GOT3 (cell line): ENCODE measurements at places on chromosomes 7 and 10.

DNA sequence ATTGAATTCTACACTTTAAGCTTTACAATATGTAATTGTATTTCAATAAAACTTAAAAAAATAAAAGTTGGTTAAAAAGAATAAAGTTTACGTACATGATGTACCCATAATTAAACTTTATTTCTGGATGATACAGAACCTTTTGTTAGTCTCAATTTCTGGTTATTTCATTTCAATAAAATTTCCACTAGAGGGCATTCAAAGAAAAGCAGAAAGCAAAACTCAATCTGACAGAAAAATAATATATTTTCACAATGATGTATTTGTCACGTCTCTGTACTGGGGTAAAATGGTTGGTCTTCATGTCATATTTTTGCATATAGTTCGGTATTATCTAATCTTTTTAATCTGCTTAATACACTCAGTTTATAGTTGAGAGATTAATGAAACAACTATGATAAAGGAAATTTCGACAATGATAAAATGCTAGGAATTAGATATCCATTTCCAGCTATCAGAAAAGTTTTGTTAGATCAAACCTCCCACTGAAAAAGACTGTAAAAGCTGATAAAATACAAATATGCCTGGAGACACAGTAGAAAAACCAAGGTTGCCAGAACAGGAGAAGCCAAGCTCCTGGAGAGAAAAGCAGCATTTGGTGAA is 27.4 kb downstream of the ASZ1 start:
- no peak for DNase-seq

- DNase-seq, result no peak
Observed at GRCh38 chr7:139351027-139351426, 8.7 kb upstream of the LUC7L2 start.

- no peak for DNase-seq
Observed at GRCh38 chr7:11609096-11609670, 222.8 kb downstream of the THSD7A start.

DNA sequence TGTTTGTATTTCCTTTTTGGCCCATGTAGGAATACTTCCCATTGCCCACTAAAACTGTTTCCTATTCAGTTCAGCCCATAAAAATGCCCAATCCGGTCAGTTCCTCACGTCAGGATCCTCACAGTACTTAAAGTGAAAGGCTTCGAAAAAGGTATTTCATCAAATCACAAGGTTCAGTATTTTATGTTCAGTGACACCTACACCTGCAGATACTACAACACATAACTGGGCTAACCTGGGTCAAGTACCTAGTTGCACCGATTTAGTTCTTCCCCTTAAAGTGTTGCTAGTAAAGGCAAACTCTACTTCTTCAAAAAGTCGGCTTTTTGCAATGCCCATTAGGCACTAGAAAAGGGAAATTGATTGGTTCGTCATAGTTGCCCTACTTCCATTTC is 1.1 kb downstream of the SNX13 start:
- DNase-seq, result no peak

DNA sequence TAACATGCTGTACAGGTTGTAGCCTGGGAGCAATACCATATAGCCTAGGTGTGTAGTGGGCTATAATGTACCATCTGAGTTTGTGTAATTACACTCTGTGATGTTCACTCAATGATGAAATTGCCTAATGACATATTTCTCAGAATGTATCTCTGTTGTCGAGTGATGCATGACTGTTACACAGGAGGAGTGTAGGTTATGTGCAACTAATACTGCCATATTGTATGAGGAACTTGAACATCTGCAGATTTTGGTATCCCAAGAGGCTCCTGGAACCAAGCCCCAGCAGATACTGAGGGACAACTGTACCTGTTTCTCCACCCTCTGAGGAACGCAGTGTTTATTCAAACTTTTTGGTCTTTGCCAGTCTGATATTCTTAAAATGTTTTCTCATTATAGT is 38.6 kb downstream of the NACAD start:
- no peak for DNase-seq

DNA sequence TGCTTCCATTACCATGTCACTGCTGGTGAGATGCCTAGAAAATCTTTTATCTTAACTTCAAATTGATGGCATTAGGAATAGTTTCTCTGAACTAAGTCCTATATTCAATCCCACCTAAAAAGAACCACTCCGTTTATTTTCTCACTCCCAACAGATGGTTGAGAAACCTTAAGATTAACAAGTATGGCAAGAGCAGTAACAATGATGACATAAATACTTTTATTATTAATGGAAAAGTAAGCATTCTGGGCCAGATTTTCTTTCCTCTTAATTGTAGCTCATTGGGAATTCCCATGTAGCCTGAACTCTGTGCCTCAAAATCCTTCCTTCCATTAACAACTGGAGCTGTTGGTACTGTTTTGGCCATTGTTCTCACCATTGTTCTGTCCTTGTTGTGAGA is 21.1 kb upstream of the FAM13C start:
- no peak for DNase-seq

DNA sequence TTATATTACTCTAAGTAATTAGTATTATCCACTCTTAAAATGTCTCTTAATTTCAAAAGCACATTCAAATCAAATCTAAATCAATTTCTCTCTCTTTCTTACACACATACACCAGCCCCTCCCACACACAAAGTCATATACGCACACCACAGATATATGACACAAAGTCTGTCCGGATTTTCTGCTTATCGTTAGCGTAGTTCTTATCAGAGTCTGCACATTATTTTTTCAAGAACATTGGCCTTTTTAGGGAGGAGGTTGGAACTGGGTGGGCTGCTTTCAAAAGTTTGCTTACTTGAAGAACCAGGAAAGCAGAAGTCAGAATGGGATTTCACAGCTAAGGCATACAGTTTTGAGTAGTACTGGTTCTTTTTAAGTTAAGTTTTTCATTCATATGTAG is 387.6 kb upstream of the CHRM2 start:
- no peak for DNase-seq

- no peak for DNase-seq
Observed at GRCh38 chr7:41065663-41066062, 637.2 kb downstream of the INHBA start.

DNA sequence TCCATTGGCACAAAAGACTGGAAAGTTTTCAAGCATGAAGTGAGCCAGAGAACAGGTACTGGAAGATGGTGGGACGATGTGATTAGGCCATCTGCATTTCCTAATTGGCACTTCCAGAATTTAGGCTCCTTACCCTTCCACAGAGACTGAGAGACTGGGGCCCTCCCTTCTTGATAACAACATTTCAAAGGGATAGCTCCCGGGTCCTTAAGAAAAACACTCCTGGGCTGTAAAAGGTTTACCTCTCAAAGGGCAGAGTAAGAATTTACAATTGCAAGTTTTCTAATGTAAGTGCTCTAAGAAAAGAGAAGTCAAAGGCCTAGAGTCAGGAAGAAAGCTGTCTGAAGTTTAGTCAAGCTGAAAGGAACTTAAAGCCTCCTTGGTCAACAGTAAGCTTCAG is 559.5 kb upstream of the C7orf33 start:
- no peak for DNase-seq

- no peak for DNase-seq
Observed at GRCh38 chr7:148630078-148630477, 39.5 kb downstream of the C7orf33 start.

- no peak for DNase-seq
Observed at GRCh38 chr10:103814105-103814504, 41.3 kb downstream of the SH3PXD2A start.

DNA sequence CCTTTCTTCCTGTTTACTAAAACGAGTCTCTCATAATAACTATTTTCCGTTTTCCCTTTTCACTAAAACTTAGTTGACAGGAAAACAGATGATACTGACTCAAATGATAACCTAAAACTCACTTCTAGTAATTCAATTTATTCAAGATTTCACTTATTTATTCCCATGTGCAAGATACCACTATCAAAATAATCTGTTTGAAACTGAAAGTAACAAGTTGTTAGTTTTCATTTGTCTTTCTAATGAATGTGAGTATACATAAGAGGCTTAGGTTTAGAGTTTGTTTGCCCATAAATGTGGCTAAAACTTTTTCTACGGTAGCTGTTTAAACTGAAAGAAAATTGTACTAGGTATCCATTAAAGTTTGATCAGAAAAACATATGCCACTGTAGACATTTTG is 314.9 kb upstream of the STEAP1 start:
- DNase-seq, result no peak

DNA sequence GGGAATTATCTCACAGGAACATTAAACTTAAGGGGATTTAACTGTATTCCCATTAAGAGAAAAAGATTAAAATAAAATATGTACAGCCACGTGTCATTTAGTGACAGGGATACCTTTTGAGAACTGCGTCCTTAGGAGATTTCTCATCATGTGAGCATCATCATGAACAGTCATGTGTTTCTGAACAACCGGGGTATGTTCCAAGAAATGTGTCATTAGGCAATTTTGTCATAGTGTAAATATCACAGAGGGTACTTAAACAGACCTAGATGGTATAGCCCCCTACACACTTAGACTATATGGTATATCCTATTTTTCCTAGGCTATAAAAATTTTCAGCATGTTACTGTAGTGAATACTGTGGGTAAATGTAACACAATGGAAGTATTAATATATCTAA is 840.3 kb downstream of the CNTNAP2 start:
- DNase-seq, result no peak

- DNase-seq, result no peak
Observed at GRCh38 chr7:90766814-90767564, 170.9 kb downstream of the CDK14 start.

DNA sequence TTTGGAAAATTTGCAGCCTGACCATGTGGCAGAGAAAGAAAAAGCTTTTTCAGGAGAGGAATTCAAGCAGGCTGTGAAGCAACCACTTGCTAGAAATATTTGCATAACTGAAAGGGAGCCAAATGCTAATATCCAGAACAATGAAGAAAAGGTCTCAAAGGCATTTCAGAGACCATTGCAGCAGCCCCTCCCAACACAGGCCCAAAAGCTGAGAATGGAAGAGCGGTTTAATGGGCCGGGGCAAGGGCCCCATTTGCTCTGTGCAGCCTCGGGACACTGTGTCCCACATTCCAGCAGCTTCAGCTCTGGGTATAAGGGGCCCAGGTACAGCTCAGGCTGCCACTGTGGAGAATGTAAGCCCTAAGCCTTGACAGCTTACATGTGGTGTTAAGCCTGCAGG is 918.1 kb upstream of the POT1 start:
- DNase-seq, result no peak

GRCh38 chr10:68132391-68132790 is 23.1 kb downstream of the MYPN start:
- DNase-seq, result no peak

GRCh38 chr7:16708980-16709379 is 44.6 kb upstream of the TSPAN13 start:
- DNase-seq, result no peak

DNA sequence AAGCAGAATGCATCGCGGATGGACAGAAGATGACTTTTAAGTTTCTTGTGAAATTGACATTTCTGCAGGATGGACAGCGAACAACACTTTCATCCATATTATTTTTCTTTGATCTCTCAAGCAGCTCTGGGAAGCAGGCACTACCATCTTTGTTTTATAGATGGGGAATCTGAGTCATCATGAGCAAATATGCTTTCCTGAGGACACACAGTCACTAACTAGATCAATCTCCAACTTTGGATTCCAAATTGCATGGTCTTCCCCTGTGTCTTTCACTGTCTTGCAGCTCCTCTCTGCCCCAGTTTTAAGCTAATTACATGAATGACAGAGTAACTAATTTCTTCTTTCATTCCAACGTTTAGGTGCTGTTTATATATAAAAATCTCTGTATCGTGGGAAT is 201.5 kb downstream of the ADAM12 start:
- DNase-seq, result no peak

DNA sequence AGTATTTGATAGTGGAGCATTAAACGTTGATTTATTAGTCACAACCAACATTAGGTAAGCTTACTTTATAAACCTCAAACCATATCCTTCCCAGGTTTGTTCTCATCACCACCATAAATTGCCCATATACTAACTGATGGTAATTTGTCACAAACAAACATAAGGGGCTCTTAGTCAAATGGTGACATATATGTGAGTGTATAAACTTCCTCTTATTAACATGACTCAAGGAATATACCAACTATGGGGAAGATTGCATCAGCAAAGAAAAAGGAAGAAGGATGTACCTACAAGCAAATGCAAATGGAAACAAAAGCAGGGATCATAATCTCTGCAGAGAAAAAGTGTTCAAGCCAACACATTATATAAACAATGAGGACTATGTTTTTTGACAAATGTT is 418.2 kb upstream of the AKR1E2 start:
- no peak for DNase-seq
